ENCODE measurements at places on chromosomes 4 and X.

DNA sequence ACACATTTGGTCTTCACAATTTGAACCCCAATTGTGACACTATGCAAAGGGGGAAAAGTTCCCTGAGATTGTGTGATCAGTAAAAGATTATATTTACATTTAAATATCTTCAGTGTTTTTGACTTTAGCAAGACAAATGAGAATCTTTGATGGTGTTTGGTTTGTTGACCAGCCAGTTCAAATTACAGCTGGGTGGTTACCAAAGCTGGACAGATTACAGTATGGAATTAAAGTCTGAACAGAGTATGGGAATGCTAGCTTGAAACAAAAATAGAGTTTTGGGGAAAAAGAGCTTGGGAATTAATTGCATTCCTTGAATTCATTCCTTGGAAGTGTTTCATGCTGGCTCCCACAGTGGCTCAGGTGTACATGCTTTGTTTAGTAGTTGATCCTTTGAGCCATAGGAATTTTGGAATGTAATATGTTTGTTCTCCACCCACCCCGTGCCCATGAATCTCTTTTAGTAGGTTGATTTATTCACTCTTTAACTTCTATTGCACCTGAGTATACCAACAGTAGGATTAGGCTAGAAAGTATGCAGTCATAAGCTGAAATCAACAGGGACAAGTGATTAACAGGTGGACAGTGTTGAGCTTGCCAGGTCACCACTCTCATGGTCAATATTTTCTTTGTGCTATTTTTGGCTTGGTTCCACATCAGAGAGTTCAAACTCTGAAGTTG lies 81.1 kb upstream of the HELT start:
- H3K36me3 ChIP-seq, result no peaks in the 10 kb centered on the region
- H3K4me1 ChIP-seq, result peaks cover 4% of the 10 kb centered on the region

GRCh38 chr4:102521570-102521969 lies 20.4 kb downstream of the NFKB1 start:
- no peak for DNase-seq
- H3K27ac ChIP-seq, result no peak overlapping the region
- no peaks in the 10 kb centered on the region for H3K4me1 ChIP-seq
- H3K36me3 ChIP-seq, result no peaks in the 10 kb centered on the region
- no peaks in the 10 kb centered on the region for H3K27me3 ChIP-seq

DNA sequence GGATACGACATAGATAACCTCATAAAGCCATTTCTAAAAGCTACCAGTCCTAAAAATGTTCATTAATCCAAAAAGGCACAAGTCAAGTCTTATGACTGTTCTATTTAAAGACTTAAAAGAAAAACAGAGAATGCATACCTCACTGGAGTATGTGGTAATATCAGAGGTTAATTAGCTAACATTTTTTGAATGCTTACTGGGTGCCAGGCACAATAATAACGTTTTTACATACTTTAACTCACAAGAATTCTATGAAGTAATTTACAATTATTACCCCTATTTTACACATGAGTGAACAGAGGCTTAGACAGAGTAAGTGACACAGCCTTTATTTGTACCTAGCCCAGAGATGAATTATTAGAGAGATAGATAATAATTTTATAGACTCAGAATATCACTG lies 207.5 kb downstream of the PDGFC start:
- peaks cover 15% of the 10 kb centered on the region for H3K4me1 ChIP-seq
- H3K36me3 ChIP-seq, result no peaks in the 10 kb centered on the region
- DNase-seq, result no peak
- H3K4me3 ChIP-seq, result no peak overlapping the region

DNA sequence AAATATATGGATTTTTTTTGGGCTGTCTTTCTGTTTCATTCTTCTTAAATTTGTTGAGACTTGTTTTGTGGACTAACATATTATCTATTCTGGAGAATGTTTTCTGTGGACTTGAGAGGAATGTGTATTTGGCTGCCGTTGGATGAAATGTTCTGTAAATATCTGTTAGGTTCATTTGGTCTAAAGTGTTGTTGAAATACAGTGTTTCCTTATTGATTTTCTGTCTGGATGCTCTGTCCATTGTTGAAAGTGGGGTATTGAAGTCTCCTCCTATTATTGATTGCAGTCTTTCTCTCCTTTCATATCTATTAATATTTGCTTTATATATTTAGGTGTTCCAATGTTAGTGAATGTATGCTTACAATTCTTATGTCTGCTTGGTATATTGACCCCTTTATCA lies 431.8 kb downstream of the RAPGEF2 start:
- H3K4me3 ChIP-seq, result no peak overlapping the region
- no peaks in the 10 kb centered on the region for H3K4me1 ChIP-seq
- no peaks in the 10 kb centered on the region for H3K27me3 ChIP-seq
- H3K36me3 ChIP-seq, result no peaks in the 10 kb centered on the region

DNA sequence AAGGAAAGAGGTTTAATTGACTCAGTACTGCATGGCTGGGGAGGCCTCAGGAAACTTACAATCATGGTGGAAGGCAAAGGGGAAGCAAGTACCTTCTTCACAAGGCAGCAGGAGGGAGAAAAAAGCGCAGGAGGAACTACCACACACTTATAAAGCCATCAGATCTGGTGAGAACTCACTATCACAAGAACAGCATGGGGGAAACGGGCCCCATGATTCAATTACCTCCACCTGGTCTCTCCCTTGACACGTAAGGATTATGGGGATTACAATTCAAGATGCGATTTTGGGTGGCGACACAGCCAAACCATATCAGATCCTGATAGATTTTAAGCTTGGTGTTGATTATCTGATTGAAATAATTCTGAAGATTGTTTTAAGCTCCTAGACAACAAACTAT lies 218.7 kb downstream of the CBR4 start:
- H3K27ac ChIP-seq, result no peak overlapping the region
- H3K36me3 ChIP-seq, result no peaks in the 10 kb centered on the region
- peaks cover 8% of the 10 kb centered on the region for H3K4me1 ChIP-seq
- DNase-seq, result no peak

- no peaks in the 10 kb centered on the region for H3K36me3 ChIP-seq
- peak; percentile 91 for DNase-seq
- H3K4me1 ChIP-seq, result peaks cover 19% of the 10 kb centered on the region
Observed at GRCh38 chr4:54228056-54228527, 1.0 kb upstream of the PDGFRA start.

DNA sequence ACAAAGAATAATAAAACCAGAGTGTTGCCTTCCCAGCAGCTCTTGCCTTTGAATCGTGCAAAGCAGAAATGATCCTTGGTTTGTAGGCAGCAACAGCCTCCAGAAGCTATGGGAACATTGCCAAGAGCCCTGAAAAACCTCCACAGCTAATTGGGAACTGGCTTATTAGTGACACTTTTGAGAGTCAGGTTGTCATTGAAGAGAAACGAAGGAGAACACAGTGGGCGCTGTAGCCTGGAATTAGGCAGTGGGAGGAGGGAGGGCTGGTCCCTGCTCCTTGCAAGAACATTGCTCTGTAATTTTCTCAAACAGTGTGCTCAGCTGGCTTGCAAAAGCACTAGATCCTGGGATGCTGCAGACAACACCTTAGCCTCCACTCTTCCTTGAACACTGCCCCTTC lies 331.5 kb upstream of the EMCN start:
- H3K27ac ChIP-seq, result no peak overlapping the region
- no peaks in the 10 kb centered on the region for H3K4me1 ChIP-seq
- no peak overlapping the region for H3K4me3 ChIP-seq
- no peaks in the 10 kb centered on the region for H3K36me3 ChIP-seq
- DNase-seq, result no peak

DNA sequence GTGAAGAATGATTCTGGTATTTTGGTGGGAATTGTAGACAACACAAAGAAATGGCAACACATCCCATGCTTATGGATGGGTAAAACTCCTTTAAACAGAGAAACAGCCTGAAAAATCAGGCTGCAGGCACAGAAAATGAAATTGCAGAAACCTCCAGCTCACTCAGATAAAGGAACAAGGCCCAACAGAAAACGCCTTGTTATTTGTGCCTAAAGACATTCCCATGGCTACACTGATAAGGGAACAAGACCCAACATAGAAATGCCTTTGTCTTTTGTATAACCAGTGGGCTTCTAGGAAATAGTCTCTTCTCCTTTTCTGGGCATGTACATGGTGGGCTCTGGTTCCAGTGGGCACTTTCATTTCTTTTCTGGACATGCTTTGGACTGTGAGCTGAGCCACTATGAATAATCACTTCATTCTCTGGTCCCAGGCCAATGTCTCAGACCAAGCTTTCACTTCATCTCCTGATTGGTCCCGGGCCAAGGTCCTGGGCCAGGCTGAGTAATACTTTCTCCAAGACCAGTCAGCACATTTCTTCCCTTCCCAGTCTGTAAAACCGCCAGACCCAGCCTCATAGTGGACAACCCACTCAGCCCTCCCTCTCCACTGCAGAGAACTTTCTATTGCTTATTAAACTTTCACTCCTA lies 160.5 kb downstream of the TBX22 start:
- peak; percentile 12 for DNase-seq
- H3K4me1 ChIP-seq, result no peaks in the 10 kb centered on the region
- no peak overlapping the region for H3K4me3 ChIP-seq

- no peak for DNase-seq
- H3K36me3 ChIP-seq, result no peaks in the 10 kb centered on the region
- no peak overlapping the region for H3K4me3 ChIP-seq
- H3K4me1 ChIP-seq, result no peaks in the 10 kb centered on the region
- H3K27me3 ChIP-seq, result no peaks in the 10 kb centered on the region
Observed at GRCh38 chrX:19615361-19615910, 100.1 kb upstream of the MAP3K15 start.

DNA sequence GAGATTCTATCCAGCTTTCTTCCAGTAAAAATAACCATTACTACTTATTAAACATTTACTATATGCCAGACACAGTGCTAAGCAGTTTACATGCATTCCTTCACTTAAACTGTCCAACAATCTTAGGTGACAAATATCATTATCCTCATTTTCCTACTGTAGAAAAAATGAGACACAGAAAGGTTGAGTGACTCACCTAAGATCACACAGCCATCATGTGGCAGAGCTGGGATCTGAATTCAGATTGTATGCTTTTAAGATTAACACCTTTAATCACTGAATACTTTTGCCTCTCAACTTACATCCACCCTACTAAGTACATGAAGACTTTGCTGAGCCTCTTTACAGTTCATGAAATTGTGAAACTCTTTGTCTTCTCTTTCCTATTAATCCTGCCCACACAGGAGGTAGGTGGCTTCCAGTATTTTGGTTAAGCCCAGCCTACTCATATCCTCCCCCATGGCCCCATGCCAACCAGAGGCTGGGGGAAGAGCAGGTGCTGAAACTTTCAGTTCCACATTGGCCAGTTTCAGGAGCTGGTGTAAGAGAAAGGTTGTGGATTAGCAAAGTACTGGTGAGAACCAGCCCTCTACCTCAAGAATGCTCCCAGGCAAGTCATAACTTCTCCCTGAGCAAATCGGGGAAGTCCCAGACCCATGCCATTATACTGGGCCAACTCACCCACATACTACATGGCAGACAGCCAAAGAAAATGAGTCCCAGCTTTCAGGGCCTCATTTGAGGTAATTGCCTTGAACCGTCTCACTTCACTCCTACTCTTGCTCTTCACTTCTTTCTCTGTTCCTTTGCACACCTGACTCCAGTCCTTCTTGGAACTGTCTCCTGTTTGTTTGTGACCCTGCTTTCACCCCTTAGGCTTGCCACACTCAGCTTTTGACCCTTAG lies 211.1 kb downstream of the GUCY2F start:
- no peaks in the 10 kb centered on the region for H3K4me1 ChIP-seq
- H3K4me3 ChIP-seq, result no peak overlapping the region
- no peaks in the 10 kb centered on the region for H3K36me3 ChIP-seq

GRCh38 chr4:140335076-140335475 lies 38.4 kb upstream of the SCOC start:
- H3K4me3 ChIP-seq, result no peak overlapping the region
- no peaks in the 10 kb centered on the region for H3K36me3 ChIP-seq
- no peak overlapping the region for H3K27ac ChIP-seq
- no peak for DNase-seq
- no peaks in the 10 kb centered on the region for H3K27me3 ChIP-seq

DNA sequence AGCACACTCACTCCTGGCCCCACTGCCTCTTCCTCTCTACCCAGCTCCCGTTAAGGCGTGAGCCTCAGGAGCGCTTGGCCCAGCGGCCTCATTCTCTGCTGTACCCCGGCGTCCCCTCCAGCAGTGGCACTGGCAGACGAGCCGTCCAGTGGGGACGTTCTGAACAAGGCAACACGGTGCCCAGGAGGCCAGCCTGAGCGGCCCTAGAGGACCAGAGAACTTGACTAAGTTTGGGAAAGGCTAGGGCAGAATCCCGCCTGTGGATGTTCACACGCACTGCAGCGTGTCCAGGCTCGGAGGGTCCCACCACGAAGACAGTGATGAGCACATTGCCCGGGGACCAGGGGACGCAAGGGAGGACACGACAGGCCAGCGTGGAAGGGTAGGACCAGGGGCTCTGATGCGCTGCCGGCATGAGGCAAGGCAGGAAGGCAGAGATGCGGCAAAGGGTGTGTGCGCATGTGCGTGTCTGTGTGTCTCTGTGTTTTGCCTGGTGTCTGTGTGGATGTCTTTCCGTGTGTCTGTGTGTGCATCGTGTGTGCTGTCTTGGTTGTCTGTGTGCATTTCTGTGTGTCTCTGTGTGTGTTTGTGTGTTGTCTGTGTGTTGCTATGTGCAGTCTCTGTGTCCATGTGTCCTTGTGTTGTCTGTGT lies 89.4 kb downstream of the ABLIM2 start:
- no peaks in the 10 kb centered on the region for H3K27me3 ChIP-seq
- H3K36me3 ChIP-seq, result no peaks in the 10 kb centered on the region
- peaks cover under 1% of the 10 kb centered on the region for H3K4me1 ChIP-seq
- no peak overlapping the region for H3K27ac ChIP-seq
- H3K4me3 ChIP-seq, result no peak overlapping the region

DNA sequence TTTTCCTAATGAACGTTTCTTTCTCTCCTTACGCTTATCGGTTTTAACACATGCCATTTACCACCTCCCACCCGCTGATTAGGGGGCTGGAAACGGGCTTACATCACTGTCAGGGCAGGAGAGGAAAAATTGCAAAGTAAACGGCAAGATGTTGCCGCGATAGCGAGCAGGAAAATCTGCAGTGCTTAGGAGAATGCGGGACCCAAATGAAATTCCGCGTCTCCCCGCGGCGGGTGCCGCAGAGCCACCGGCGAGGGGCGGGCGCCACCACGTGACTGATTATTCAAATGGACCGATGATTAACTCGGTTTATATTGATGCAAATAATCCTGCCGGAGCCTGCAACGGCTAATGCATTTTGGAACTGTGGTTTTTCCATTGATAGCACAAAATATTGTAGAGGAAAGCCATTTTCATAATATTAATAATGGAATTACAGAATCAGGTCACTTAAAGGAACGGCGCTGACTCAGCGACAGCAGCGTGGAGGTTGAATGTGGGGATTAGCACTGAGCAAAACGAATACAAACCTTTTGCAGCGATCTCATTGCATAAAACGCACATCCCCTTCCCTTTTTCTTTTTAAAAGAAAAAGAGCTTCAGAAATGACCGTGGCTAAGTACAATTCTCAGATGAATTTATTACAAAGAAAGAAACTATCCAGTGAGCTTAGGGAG lies 224.2 kb downstream of the STIM2 start:
- H3K27me3 ChIP-seq, result peaks cover 54% of the 10 kb centered on the region
- peak overlapping the region; percentile 47 for H3K4me3 ChIP-seq
- H3K4me1 ChIP-seq, result peaks cover 8% of the 10 kb centered on the region
- no peaks in the 10 kb centered on the region for H3K36me3 ChIP-seq
- peak; percentile 38 for DNase-seq
- H3K27ac ChIP-seq, result no peak overlapping the region

- DNase-seq, result no peak
- no peak overlapping the region for H3K27ac ChIP-seq
- no peaks in the 10 kb centered on the region for H3K4me1 ChIP-seq
- no peak overlapping the region for H3K4me3 ChIP-seq
- H3K27me3 ChIP-seq, result no peaks in the 10 kb centered on the region
- H3K36me3 ChIP-seq, result no peaks in the 10 kb centered on the region
Observed at GRCh38 chr4:72899214-72899613, 170.3 kb downstream of the COX18 start.
